HepG2 (cell line): ENCODE measurements at places on chromosomes 2 and 18. TPM values are rescaled to one million over a fixed set of nuclear protein-coding genes. Genes with fewer than 3 reads are reported as not detected.

SERPINB4 gene
- total RNA-seq: not detected in 2 replicates

PLEKHH2 gene
- 0.52 and 1.1 TPM in 2 replicates for total RNA-seq

DNA sequence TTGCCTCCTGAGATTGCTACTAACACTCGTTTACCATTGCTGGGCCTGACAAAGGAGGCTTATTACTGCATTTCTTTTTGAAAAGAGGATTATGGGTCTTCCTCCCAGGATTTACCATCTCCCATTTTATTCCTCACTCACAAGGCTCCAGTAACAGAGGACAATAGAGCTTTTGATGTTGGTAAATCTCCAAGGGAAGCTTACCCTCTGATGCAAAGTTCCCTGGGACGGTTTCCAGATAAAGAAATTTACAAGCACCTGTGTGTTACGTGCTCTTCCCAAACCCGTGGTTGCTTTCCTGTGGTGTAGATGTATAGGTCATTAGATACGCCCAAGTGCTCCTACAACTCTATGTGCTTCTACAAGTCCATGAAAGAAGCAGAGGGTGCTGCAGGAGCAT is 17.1 kb downstream of the VSNL1 start:
- no peaks in the 10 kb centered on the region for H3K27me3 ChIP-seq
- peak overlapping the region; percentile 45 for H3K27ac ChIP-seq
- peaks cover under 1% of the 10 kb centered on the region; the same call in 1 of the 2 replicates for H3K36me3 ChIP-seq
- H3K4me3 ChIP-seq: no peak overlapping the region; the same call in 1 of the 2 replicates
- peak; percentile 61 for DNase-seq

GRCh38 chr2:96534141-96534540 is 2.4 kb upstream of the ARID5A start:
- no peak overlapping the region for H3K4me3 ChIP-seq
- peaks cover 61% of the 10 kb centered on the region for H3K27me3 ChIP-seq
- no peak for DNase-seq

GRCh38 chr18:33212363-33212762 is 228.2 kb downstream of the CCDC178 start:
- DNase-seq: no peak
- no peaks in the 10 kb centered on the region for H3K36me3 ChIP-seq
- no peak overlapping the region for H3K27ac ChIP-seq
- H3K4me3 ChIP-seq: no peak overlapping the region
- H3K4me1 ChIP-seq: no peaks in the 10 kb centered on the region
